CD8-positive, alpha-beta memory T cell (primary cell): ENCODE measurements at places on chromosomes 3 and 15.

- no peak for DNase-seq
- H3K27me3 ChIP-seq = peaks cover 3% of the 10 kb centered on the region
- H3K4me1 ChIP-seq = no peaks in the 10 kb centered on the region
- no peaks in the 10 kb centered on the region for H3K36me3 ChIP-seq
- H3K4me3 ChIP-seq = no peak overlapping the region
- H3K27ac ChIP-seq = no peak overlapping the region
Observed at GRCh38 chr15:69565066-69565655, 112.5 kb downstream of the RPLP1 start.

DNA sequence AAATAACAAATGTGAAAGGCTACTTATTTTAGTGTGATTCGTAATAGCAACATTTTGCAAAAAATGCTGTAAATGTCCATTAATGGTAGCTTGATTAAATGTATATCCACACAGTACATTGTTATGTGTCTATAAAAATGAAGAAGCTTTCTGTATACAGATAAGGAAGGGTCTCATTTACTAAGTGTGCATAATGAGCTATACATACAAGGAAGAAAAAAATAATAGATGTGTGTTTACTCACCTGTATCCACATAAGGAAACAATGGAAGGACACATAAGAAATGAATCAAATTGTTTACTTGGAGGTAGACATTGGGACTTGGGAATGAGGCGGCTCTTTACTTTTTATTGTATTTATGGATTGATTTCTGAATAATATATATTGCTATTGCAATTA lies 34.9 kb downstream of the MED12L start:
- H3K4me3 ChIP-seq = no peak overlapping the region
- no peak for DNase-seq
- no peak overlapping the region for H3K27ac ChIP-seq
- H3K4me1 ChIP-seq = no peaks in the 10 kb centered on the region
- no peaks in the 10 kb centered on the region for H3K27me3 ChIP-seq

DNA sequence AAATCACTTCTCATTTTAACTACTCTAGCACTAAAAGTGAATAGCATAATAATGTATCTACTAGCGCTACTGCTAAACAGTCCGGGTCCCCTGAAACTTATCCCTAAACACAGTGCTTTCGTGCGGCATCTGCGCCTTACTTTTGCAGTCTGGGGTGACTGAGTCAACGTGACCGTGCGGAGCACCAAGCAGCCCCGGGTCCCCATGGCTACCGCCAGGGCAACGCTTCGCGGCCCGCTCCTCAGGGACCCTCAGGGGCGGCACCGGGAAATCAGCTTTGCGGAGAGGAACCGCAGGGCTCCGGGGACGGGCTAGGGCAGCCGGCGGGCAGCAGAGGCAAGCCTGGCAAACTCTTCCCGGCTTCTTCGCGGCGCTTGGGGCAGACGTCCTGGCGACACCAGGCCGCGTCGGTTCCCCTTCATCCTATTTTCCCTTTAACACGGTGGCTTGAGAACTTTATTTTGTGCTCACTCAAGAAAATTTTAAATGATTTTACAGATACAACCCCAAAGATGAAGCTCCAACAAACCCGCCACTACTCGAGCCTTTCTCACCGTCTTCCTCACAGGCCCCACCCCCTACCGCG lies 757 bp upstream of the DIPK2A start:
- H3K4me3 ChIP-seq = peak overlapping the region; percentile 69
- peak; percentile 49 for DNase-seq
- no peaks in the 10 kb centered on the region for H3K36me3 ChIP-seq

- no peak for DNase-seq
- no peaks in the 10 kb centered on the region for H3K27me3 ChIP-seq
- H3K4me3 ChIP-seq = no peak overlapping the region
Observed at GRCh38 chr15:75790631-75791336, 52.5 kb upstream of the UBE2Q2 start.

DNA sequence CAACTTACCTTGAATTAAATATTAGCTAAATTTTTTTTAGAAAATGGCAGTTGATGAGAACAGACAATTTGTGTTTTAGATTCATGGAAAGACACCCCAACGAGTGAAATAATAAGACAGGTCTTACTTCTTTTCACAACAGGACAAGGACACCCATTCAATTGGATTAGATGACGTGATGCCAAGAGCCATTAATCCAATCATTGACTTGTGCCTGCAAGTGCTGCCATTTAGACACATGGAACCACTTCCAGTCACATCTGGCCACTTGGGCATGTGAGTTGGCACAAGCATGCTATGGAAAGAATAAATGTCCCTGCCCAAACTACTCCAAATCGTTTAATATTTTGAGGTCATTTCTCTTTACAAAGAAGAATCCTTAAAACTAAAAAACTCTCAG lies 1308.8 kb downstream of the ROBO2 start:
- no peak overlapping the region for H3K27ac ChIP-seq
- no peak for DNase-seq
- no peaks in the 10 kb centered on the region for H3K27me3 ChIP-seq

- no peak overlapping the region for H3K4me3 ChIP-seq
- peaks cover 10% of the 10 kb centered on the region for H3K4me1 ChIP-seq
- H3K36me3 ChIP-seq = no peaks in the 10 kb centered on the region
- no peaks in the 10 kb centered on the region for H3K27me3 ChIP-seq
- DNase-seq = peak; percentile 68
Observed at GRCh38 chr3:179015551-179016020, 56.0 kb downstream of the ZMAT3 start.
